Activated T-cell treated with anti-CD3 and anti-CD28 coated beads, Interleukin-2, amount 50 U/mL, for 72 hours (primary cell): ENCODE measurements at places on chromosomes 4 and X. TPM values are rescaled to one million over a fixed set of nuclear protein-coding genes. Genes with fewer than 3 reads are reported as not detected.

CSAG1 gene
- total RNA-seq, result not detected

CXCL8 gene
- total RNA-seq, result 2.0 TPM

PPEF2 gene
- not detected for total RNA-seq

ADH7 gene
- not detected for total RNA-seq

CDKL2 gene
- total RNA-seq, result 2.2 TPM

SPANXB1 gene
- not detected for total RNA-seq

ABHD18 gene
- 21.7 TPM for total RNA-seq

FGD1 gene
- total RNA-seq, result 0.32 TPM

SLC26A1 gene
- not detected for total RNA-seq

FGG gene
- not detected for total RNA-seq

F8A2 gene
- total RNA-seq, result not detected
